ENCODE measurements at places on chromosomes 2 and 18.

GRCh38 chr2:237738255-237738654, 60.3 kb upstream of the RBM44 start:
- DNase-seq, result no peak

DNA sequence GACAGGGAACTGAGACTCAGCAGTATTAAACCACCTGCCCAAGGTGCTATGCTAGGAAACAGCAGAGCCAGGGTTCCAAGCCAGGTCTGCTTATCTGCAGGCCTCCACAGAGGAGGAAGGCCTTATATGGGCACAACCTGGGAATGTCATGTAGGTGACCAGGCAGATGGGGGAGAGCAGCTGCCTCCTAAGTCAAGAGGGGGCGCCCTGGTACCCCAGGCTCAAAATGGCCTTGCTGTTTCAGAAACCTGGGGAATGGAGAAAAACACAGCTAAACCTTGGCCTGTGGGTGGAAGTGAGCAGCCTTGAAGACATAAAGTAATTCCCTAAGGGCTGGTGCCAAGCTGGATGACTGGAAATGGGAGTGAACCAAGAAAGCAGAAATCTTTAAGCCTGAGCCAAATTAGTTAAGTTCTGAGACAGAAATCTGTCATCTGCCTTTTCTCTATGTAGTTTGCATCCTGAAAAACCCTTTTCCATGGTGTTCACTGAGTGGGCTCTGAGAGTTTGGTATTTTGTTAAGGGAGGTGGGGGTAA, 79.1 kb downstream of the MAPK4 start:
- no peak for DNase-seq

- DNase-seq, result no peak
Observed at GRCh38 chr2:46304635-46305034, 7.4 kb downstream of the EPAS1 start.

DNA sequence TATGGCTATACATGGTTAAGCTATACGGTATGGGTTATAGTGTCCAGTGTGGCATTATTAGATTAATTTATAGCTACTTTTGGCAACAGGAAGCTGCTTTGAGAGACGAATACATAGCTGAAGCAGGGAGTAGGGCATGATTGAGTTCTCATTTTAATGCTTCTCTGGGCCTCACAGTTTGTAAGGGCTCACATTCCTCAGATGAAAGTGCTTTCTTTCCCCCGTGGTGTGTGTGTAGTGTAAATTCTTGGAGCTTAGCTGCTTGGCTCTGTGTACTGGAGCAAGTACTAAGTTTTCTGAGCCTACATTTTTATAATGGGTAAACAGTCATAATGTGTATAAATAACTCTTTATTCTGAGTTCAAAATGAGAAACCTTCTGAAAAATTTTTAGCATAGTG, 173.7 kb downstream of the PTPRM start:
- DNase-seq, result no peak

- no peak for DNase-seq
Observed at GRCh38 chr2:27288610-27289009, 6.4 kb downstream of the TRIM54 start.

GRCh38 chr2:621303-622099, 55.7 kb downstream of the TMEM18 start:
- DNase-seq, result no peak

DNA sequence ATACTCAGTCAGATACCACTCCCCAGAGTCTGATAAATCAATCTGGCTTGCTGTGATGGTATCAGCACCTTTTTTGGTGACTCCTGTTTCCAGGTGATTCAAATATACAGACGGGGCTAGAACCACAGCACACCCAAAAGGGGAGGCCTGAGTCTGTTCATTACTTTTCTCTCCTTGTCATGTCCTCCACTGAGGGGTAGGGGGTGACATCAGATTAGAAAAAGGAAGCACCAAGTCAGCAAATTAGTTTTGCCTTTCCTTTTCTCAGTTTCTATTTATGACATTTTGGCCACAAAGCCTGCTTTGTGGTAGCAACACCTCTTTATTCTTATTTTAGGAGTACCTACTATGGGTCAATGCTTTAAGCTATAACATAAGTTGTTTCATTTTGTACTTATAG, 127.4 kb downstream of the CCDC102B start:
- no peak for DNase-seq

- no peak for DNase-seq
Observed at GRCh38 chr2:185372188-185372587, 366.4 kb upstream of the FSIP2 start.

DNA sequence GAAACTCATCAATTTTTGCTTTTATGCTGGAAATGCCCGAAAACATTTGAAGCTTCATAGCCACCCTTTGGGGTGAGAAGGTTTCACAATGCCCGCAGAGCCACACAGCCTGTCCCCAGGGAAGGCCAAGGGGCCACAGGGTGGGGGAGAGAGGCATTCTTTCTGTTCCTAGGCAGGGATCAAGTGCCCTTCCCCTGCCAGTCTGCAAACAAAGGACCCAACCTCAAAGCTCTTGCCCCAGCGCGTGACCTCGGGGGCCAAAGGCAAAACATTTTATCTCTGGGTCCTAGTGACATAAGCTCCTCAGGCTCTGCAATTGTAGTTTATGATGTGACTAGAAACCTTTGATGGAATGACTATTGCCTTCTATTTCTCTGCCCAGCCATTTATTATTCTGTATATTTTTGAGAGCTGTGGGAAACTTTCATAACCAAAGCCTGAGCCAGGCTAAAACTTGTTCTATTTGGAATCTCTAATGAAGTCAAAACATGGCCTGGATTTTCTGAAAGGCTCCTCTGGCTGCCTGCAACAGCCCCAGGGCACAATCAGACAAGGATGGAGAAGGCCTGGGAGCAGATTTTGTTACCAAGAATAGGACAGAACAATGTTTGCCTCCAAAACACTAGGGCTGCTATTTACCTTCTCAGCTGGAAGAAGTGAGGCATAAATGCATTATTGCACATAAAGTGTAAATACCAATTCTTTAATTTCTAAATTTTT, 137.2 kb upstream of the KCTD1 start:
- DNase-seq, result peak; percentile 35

GRCh38 chr2:64599469-64599868, 54.2 kb downstream of the SERTAD2 start:
- DNase-seq, result peak; percentile 44

DNA sequence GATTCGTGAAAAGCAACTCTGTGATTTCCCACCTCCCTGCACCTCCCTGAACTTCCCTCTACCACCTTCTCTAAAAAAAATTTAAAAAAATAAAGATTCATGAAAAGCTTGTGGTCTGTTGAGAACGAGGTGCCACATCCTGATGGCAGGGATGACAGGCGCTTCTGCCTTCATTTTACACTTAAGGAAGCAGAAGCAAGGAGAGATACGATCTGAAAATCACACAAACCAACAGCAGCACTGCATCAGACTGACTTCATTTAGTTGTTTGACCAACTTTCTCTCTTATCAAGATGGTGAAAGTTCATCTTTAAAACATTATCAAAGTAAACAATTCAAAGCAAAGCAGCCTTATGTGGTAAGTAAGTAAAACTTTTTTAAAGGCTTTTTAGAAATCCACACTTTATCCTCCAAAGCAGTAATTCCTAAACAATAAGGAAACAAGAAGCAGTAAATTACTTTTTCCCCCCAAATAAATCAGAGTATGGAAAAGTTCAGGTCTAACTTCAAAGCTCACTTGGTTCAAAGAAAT, 15.5 kb downstream of the WDFY1 start:
- no peak for DNase-seq

- no peak for DNase-seq
Observed at GRCh38 chr2:211396815-211397214, 840.4 kb downstream of the CPS1 start.

GRCh38 chr2:239536186-239536585, 135.4 kb upstream of the HDAC4 start:
- DNase-seq, result no peak

All from BE2C (cell line).